Colonic mucosa (tissue), 4 donors: ENCODE measurements at places on chromosomes 2 and 18. TPM values are rescaled to one million over a fixed set of nuclear protein-coding genes. Genes with fewer than 3 reads are reported as not detected.

Gene AGXT
- 6.1 TPM for total RNA-seq

DNA sequence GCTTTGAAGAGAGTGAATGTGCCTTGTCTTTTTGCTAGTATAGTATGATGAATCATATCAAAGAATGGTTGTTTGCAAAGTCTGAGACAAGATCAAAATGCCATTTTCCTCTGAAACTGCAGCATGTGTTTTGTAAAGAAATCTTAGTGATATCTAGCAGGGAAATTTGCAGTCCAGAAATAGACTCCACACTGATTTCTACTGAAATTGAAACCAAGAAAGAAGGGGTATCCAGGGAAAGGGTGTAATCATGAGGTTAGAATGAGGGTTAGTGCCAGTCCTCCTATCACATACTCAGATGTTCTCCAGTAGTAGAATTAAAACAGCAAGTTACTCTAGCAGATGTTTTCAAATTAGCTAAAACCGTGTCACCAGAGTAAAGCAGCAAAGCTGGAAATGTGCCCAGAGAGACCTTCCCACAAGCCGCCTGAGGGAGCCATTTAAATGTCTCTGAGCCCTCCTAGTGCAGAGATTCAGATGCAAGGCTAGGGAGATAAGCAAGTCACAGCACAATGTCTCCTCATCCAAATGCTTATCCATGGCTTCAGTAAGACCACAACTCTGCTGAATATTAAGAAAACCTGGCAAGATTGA lies 4.9 kb downstream of the DLGAP1 start:
- H3K27me3 ChIP-seq, result peaks cover 21% of the 10 kb centered on the region
- no peak for DNase-seq
- H3K4me1 ChIP-seq, result no peaks in the 10 kb centered on the region

Gene SERPINB12
- not detected for total RNA-seq

DNA sequence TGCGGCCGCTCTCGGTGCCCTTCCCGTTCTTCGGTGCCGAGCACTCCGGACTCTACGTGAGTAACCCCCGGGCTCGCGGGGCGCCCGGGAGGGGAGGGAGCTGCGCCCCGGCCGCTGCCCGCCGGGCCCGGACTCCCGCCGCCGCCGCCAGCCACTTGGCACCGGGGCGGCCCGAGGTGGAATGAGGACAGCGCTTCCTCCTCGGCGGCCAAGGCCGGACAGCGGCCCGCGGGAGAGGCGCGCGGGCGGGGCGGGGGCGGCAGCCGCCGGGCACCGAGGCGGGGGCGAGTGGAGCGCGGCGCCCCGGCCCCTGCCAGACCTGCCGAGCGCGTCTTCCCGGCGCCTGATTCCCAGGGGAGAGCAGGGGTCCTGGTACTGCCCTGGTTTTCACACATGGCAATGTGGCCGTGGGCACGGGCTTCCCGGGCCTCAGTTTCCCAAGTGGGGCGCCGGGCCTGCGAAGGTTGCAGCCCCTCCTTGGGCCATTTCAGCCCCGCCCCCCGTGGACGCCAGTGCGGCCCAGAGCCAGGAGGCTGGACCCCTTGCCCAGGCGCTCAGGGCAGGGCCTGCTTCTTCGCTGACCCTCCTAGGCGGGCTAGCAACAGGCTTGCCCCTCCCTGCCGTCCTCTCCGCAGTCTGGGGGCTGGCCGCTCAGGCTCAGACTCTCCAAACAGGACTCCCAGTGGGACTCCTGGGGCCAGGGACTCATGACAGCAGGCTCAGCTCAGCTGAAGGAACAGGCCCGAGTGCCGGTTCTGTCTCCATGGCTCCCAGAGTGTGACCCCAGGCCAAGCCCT lies 775 bp downstream of the SNED1 start:
- no peaks in the 10 kb centered on the region for H3K4me1 ChIP-seq
- H3K4me3 ChIP-seq, result peak overlapping the region; percentile 48
- peak; percentile 27 for DNase-seq
- no peak overlapping the region for H3K27ac ChIP-seq

DNA sequence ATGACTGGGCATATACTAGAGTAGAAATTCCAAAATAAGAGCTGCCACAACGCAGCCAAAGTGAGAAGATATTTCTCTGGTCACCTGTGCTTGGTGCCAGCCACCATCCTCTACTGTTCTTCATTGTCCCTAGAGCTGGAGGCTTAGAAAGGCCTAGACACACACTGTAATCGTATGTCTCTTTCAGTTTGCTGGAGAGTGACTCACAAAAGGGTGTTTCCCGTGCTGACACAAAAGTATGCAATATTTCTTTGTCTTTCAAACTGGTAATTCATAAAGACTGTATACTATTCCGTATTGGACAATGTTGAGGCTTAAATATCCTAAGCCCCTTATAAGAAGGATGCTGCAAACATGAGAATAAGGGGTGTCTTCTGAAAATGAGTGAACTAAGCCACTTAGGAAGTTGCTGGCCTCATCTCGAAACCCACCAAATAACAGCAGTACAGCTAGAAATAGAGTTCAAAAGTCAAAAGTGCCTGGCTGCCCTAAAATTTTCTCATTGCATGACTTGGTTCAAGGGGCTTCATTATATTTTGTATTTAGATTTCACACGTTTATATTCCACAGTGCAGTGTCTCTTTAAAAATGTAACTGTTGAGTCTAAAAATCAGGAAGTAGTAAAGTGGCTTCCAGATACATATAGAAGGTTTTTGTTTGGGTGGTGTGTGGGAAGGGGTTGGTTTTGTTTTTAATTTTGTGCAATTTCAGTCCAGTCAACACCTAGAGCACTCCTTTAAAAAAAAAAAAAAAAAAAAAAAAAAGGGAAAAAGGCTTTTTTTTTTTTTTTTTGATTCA lies 601.1 kb downstream of the ARHGAP15 start:
- no peaks in the 10 kb centered on the region for H3K36me3 ChIP-seq
- H3K27me3 ChIP-seq, result no peaks in the 10 kb centered on the region
- no peak overlapping the region for H3K4me3 ChIP-seq
- no peak for DNase-seq

GRCh38 chr2:39516347-39517101 lies 79.4 kb upstream of the MAP4K3 start:
- H3K36me3 ChIP-seq, result no peaks in the 10 kb centered on the region
- no peaks in the 10 kb centered on the region for H3K27me3 ChIP-seq
- no peak overlapping the region for H3K4me3 ChIP-seq
- H3K4me1 ChIP-seq, result no peaks in the 10 kb centered on the region
- DNase-seq, result no peak

DNA sequence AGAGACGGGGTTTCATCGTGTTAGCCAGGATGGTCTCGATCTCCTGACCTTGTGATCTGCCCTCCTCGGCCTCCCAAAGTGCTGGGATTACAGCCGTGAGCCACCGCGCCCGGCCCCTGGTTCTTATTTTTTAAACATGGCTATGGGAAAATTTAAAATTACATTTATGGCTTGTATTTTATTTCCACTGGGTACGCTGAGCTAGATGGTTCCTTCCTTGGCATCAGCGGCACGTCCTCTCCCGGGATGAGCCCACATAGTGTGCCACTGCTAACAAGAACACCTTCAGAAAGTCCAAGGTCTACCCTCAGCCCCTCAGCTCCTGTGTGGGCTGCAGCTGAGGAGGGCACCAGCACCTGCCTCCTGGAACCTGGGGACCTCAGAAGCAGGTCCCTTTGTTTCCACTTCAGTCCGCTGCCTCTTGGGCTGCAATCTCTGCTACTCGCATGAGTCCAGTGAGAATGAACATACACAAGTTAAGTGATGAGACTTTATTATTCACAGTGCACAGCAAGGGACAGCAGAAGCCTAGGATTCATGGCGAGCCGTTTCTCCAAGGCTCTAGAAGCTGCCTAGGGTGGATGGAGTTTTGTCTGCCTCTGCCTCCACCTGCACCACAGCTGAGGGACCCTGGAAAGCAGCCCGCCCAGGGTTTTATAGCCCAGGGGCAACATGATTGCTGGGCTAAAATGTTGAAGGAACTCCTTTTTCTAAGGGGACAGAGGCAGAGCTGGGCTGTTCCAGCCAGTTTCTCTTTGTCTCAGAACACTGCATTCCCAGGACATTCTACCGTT lies 107.5 kb upstream of the TEX51 start:
- H3K27ac ChIP-seq, result no peak overlapping the region
- no peak overlapping the region for H3K4me3 ChIP-seq
- no peaks in the 10 kb centered on the region for H3K27me3 ChIP-seq
- H3K36me3 ChIP-seq, result no peaks in the 10 kb centered on the region
- no peak for DNase-seq

DNA sequence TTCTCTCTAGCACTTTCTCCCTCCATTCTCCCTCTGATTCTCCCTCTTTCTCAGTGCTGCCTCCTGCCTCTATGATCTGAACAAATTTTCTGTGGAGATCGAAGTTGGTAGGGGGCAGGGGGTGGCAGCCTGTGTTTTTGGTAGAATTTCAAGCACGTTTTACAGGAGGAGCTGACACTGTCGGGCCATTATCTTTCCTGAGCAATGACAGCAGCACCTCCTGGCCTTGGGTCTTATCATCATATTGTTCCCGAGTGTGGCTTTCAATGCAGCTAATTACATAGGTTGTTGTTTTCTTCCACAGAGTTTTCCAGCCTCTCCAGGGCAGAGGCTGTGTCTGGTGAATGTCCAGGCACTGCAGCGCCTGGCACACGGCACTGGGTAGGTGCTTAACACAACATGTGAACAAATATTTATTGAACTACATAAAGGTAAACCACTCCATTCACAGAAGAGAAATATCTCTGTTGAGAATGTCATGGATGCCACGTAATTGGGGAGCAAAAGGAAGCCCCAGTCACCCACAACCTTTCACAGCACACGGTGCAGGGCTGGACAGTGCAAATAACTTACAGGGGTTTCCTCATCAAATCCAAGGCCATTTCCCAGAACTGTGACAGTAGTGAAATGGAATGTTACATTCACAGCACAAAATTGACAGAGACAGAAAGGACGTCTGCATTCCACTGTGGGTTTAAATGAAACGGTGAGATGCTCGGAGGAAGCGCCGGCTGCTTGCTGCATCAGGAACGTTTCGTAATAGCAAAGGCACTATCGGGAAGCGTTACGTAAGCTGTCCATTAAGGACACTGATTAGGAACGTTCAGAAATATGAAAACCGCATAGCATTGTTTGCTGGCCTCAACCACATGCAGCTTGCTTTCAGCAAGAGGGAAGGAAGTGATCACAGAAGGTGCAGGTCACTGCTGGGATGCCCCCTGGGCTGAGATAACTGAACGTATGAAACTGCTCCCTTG lies 6.5 kb upstream of the KCNG2 start:
- H3K36me3 ChIP-seq, result no peaks in the 10 kb centered on the region
- no peak overlapping the region for H3K27ac ChIP-seq
- H3K27me3 ChIP-seq, result peaks cover 12% of the 10 kb centered on the region
- no peak for DNase-seq
